ENCODE measurements at places on chromosomes 7 and 10. TPM values are rescaled to one million over a fixed set of nuclear protein-coding genes. Genes with fewer than 3 reads are reported as not detected.

Gene BICC1
- 14.9 TPM for polyA plus RNA-seq

Gene AGR2
- polyA plus RNA-seq: 6.5 TPM

DNA sequence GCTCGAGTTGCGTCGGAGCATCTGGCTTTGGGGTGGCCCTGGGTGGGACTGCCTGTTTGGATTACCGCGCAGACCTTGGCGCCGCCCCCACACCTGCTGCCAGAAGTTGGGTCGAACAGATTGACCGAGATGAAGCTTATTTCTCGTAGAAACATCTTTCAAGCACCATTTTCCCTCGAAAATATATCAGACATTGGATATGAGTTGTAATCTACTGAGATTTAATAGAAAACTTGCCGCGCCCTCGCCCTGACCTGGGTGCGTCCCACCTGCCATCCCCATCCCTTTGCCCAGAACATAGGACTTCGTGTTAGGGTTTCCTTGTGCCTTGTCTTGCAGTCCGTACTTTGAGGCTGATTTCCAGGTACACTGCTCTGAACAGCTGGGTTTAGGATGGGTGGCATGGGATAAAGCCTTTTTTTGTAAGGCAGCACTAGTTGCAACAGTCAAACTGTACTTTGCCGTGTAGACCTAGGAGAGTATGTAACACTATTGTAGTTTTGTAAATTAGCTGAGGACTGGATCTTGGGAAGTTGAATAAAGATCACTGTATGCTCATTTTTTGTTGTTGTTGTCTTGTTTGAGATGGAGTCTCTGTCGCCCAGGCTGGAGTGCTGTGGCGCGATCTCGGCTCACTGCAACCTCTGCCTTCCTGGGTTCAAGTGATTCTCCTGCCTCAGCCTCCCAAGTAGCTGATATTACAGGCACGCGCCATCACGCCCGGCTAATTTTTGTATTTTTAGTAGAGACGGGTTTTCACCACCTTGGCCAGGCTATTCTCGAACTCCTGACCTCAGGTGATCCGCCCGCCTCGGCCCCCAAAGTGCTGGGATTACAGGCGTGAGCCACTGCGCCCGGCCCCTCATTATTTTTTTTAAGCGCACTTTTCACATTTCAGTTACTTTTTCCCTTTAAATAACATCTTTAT is 978 bp downstream of the OGDH start:
- DNase-seq: no peak

DNA sequence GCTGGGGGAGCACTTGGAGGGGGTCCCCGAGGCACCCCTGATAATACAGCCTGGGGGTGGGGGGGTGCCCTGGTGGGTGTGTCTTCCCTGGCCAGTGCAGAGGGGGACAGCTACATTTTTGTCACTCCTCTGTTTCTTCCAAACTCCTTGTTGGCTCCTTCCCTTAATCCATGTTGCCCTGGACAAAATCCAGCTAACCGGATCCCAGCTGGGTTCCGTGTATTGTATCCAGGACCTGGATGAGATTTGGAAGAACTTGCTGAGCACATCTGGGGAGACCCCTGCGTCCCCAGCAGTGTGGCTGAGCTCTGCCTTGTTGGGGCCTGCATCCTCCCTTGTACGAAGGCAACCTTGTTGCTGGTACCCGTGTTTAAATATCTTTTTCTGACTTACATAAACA is 86.8 kb upstream of the BTBD16 start:
- no peak for DNase-seq

DNA sequence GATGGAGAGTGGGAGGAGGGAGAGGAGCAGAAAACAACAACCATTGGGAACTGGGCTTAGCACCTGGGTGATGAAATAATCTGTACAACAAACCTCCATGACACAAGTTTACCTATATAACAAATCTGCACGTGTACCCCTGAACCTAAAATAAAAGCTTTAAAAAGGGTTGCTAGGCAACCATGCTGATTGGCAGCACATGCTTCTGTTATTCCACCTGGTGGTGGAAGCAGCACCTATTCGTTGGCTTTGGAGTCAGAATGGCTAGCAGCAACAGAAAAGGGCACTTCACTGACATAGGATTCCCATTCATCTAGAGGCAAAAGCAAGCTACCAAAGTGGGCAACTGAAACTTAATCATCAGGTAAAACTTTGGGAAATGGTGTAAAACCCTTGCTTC is 57.1 kb downstream of the RELN start:
- no peak for DNase-seq

DNA sequence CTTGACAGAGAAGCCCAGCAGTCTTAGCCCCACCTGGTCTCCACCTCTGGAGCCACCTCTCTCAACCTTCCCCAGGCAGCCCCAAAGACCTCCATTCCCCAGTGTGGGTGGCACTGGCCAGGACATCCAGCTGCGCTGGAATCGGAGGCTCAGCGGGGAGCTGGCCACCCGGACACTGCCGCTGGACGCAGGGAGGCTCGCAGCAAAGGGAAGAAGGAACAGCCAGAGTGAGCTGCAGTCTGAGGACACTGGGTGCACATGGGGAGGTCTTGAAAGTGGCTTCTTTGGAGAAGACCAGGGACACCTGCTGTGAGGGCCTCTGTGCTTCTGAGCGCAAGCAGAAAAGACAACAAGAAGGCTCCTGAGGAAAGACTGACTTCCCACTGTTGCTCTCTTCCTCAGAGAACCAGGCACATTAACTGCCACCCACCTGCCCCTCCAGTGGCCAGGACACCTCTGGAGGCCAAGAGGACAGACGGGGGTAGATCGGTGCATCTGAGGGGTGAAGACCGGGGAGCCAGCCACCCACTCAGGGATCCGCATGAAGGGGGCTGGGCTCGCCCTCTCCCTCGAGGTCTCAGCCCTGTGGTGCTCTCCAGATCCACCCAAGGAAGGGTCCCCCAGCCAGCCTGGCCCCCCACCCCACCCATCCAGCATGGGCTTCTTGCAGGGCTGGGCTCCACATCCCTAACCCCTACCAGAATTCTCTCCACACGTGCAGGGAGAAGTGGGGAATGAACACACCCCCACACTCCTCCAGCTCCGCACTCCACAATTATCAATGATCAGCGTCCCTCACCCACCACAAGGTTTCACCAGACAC is 1.8 kb downstream of the CAMK2B start:
- DNase-seq: no peak

Gene TSPAN33
- polyA plus RNA-seq: 47.4 TPM

Gene SPDYE8
- 0.41 TPM for polyA plus RNA-seq

Gene CELF2
- polyA plus RNA-seq: 90.1 TPM

Gene TUBB8
- not detected for polyA plus RNA-seq

Gene CYP2C9
- polyA plus RNA-seq: 0.13 TPM

Gene ACSL5
- 3.1 TPM for polyA plus RNA-seq

DNA sequence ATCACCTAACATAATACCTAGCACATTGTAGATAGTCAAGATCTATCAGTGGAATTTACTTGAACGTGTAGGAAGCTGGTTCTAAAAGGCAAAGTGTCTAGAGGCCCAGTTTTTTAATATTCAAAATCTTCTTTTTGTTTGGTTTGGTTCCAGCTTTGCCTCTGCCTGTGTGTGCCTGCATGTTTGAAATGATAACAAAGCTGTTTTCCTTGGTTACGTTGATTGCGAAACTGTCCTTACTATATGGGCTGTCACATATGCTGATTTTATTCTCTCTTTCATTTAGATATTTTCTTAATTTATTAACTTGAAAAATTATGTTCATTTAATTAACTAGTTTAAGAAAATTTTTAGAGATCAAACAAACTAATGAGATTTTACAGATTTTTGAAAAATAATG is 237.3 kb downstream of the SEMA3A start:
- no peak for DNase-seq

DNA sequence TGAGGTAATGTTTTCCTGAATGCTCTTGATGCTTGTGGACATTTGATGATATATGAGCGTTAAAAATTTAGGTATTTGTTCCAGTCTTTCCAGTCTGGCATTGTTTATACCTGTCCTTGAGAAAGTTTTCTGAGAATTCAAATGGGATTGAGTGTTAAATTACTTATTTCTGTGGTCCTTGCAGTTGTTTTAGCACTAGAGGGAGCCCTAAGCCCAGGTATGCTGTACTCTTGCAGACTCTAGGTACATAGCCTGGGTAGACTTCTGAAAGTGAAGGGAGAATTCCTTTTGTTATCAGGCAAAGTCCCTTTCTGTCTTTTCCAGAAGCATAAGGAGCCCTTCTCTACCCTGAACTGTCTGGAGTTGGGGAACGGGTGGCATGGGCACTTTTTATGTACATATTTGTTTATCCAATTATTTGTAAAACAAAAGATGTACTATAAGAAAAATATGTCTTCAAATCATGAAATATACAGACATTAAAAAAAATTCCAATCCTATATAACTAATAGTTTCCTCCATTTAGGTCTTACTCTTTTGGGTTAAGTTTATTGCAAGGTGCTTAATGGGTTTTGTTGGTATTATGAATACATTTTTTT is 262.1 kb downstream of the ATRNL1 start:
- DNase-seq: peak; percentile 29

GRCh38 chr10:10798102-10798863 is 219.4 kb upstream of the CELF2 start:
- peak; percentile 64 for DNase-seq

DNA sequence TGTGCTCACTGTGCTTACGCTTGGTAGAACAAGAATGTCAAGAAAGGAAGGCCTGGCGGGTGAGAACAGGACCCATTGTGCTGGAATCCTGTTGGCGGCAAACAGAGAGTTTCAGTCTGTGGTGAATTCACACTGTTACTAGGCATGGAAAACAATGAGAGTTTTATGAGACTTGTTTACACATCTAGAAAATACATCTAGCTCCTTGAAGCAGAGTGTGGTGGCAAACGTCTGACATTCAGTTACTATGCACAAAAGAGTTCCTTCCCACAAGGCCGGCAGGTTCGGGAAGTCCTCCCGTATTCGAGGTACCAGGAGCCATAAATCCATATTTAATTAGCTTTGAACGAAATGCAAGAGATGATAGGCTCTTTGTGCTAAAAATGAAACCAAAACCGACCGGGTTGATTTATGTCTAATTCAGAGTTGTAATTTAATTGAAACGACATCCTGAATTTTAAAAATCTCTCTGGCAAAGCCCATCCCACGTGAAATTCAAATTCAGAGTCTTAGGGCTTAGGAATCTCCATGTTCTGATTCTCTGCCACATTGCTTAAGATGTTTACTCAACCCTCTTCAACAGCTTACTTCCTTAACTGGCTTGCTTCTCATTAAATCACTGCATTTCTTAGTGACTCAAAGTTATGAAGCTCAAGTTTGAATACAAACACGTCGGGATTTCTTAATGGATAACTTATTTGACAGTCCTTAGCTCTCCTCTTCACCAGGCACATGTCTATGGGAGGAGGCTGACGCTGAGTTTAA is 299.9 kb upstream of the PITRM1 start:
- no peak for DNase-seq

DNA sequence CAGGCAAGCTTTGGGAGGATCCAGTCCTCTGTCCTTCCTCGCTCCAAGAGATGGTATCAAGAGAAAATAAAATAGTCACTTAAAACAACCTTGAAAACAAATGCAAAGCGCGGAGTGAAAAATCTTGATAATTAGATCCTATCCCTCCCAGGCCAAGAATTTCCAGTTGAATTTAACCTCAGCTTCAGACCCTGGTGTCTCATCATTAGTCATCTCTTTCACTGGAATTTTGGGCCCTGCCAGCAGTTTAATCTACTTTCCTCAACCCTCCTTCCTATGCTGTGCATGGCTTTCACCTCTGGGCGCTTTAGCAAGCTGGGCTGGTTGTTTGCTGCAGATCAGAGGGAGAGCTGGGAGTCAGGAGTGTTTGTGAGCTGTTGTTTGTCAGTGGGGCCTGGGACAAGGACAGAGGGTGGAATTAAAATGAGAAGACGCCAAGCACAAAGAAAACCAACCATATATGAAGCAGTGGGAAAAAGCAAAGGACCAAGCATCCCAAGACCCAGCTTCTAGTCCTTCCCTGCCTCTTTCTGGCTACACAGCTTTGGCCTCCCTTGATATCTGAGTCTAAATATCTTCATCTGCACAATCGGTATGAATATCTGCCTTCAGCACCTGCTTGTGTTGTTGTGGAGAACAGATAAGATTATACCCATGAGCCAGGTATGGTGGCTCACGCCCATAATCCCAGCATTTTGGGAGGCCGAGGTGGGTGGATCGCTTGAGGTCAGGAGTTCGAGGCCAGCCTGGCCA is 13.5 kb downstream of the MYOF start:
- no peak for DNase-seq

DNA sequence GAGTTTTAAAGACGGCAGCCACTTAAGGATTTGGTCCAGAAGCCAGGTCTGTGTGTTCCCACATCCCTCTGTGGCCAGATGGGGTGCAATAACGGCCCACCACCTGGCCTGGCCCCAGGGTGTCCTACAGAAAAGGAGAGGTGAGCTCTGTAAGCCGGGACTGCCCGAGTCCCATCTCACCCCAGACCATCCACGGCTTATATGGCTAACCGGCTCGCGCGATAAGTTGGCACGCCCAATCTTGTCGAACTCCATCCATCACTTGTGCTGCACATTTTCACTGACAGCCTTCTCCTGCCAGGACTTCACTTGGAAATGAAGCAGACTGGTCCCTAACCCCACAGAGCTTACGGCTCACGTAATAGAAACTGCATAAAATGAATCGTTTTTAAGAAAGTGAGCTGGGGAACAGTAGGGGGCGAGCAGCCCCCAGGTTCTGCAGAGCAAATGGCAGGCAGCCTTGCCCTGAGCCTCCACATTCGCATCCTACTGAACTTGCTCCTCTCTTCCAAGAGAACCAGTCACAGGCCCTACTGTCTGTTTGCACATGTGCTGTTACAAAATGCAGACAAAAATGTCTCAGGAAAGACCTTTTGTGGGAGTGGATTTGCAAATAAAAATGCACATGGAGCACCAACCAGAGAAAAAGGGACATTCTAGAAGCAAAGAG is 98.2 kb downstream of the TNS3 start:
- DNase-seq: no peak

DNA sequence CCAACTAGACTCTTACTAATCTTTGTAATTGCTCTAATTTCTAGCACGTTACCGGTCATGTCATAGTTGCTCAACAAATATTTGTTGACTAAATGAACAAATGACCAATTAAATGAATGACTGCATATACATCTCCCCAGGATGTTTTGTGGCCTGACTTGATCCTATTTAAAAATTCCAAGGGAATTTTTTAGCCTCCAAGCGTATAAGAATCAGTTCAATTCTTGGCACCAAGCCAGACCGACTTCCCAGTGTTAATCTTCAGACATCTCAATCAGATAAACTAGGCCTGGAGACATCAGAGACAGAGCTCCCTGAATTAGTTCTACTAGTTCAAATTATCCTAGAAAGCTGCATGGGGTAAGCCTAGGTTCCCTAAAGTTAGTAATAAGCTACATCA is 96.0 kb downstream of the GSAP start:
- DNase-seq: no peak

Gene TRIM50
- polyA plus RNA-seq: 0.57 TPM

- no peak for DNase-seq
Measured at GRCh38 chr10:97850446-97850845, 803 bp downstream of the GOLGA7B start.

Gene IL6
- 0.41 TPM for polyA plus RNA-seq

Gene OR2A12
- not detected for polyA plus RNA-seq

DNA sequence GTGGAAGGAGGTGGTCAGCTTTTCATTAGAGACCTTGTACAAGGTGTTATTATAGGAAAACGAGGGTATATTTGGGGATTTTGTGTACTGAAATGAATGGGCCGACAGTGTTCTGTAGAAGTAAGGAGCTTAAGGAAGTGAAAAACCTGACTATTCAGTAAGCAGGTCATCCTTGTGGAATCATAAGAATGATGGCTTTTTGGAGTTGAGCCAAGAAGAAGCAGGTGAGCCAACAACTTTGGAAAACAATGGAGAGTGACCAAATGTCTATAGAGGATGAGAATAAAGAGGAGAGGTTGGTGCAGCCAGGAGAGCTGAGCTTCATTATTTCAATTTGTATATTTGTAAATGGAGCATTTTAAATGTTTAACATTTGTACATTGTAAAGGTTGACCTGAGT is 595.7 kb downstream of the CCSER2 start:
- no peak for DNase-seq

Measured in hindlimb muscle (tissue), 1 donor.